ENCODE measurements at places on chromosomes 5 and 9.

GRCh38 chr5:97142521-97143254 is at the start of gene LIX1:
Gene LIX1, minus strand, starts transcription at chr5:97142611. Its CDS starts 35 bp downstream, at chr5:97142576.
- no peak for DNase-seq

DNA sequence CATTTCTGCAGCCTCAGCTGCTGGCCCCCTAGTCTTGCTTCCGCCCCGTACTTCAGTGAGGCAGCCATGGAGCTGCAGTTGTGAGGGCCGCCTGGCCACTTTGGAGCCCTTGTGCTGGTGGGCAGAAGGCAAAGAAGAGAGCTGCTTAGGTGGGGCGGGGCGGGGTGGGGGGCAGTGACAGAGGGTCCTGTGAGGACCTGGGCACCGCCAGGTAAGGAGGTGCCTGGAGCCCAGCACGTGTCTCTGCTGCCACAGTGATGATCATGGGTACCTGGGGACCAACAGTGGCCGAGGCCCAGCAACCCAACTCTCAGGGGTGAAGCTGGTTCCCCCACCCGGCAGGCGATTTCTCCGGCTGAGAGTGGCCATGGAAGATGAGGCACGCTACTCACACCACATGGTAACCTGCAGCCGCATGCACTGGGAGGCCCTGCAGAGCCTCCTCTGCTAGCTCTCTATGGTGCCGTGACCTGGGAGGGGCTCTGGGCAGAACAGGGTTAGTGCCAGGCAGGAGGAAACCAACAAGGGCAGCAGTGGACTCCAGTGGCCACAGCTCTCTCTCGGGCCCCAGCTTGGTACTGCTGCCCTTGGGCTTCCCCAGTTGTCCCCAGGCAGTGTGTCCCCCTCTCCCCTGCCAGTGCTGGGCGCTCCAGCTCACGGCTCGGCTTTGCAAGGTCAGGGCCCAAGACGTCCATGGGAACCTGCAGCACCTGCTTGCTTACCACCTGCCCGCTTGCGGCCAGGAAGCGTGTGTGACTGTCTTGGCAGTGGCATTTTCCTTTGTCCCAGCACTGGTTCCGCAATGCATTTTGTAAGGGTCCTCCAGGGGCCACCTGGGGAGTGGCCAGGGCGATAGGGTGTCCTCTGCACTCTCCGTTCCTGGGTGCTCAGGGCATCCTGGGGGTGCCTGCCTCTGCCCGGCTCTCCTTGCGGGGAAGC is 24.0 kb downstream of the NDUFS6 start:
- DNase-seq = peak; percentile 75

DNA sequence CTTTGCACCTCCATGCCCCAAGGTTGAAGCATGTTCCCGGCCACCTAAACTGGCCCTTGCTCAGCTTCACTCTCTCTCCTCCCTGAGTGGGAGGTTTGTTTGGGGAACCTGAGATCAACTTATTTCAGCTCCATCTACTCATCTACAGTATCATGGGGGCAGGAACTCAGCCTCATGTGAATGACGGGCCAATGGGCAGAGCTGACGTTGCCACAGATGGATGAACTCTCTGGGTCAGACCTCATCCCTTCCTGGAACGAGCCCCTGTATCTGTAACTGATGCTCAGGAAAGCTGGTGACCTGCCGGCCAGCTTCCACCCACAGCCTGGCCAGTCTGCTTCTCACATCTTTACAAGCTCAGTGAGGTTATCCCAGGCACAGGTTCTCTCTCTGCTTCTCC is 369.6 kb downstream of the IRX2 start:
- no peak for DNase-seq

- no peak for DNase-seq
Measured at GRCh38 chr9:100689635-100690034, 111.8 kb downstream of the CAVIN4 start.

DNA sequence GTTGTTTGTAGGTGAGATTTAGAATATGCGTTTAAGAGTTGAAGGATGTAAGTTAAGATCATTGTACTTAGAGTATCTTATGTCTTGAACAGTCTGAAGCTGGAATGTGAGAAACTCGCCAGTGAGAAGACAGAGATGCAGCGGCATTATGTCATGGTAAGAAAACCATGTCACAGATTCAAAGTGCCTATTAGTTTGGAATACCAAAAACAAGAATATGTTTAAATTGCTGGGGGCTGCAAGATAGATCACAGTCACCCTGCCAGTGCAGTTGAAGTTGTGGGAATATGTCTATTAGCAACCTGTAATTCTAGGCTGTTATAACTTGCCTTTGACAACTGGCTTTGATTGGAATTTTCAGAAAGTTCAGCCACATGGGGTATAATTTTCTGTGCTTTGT is 3.0 kb downstream of the TLE4 start:
- no peak for DNase-seq

- no peak for DNase-seq
Measured at GRCh38 chr9:100575765-100576386, 2.0 kb upstream of the CAVIN4 start.

GRCh38 chr5:59300930-59301329 is 592.6 kb downstream of the PDE4D start:
- no peak for DNase-seq

DNA sequence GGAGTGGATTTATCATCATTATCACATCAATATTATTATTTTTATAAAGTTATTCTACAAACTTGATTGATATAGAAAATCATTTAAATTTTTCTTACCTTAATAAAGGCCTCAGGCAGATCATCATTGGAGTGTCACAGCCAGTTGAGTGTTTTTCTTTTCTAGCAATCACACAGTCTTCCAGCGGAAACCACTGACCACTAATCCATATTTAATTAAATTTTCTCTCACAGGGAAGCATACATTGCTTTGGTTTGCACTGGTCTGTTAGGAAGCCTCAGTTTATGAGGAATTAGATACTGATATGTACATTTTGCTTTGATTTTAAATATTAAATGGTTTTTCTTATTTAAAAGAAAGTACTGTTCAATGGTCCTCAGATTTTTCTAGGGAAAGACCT is 6.7 kb downstream of the SPZ1 start:
- DNase-seq = no peak

DNA sequence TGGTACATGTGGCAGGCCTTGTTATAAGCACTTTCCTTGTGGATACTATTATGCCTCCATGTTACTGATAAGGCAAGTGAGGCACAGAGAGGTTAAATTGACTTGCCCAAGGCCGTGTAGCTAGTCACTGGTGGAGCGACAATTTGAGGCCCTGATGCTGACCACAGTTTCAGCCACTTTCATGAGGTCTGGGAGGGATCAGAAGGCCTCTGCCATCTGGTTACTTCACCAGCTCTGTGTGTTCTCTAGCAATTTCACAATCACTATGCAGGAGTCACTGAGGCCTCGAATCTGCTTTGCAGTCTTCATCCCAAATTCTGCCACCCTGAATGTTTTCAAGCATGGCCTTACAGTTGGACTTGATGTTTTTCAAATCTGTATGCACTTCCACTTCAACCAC is 9.1 kb downstream of the LRRC70 start:
- DNase-seq = no peak

- DNase-seq = no peak
Measured at GRCh38 chr9:125332527-125332926, 70.9 kb downstream of the GAPVD1 start.

GRCh38 chr5:140175367-140176030 is 511 bp downstream of the CYSTM1 start:
- DNase-seq = peak; percentile 85

DNA sequence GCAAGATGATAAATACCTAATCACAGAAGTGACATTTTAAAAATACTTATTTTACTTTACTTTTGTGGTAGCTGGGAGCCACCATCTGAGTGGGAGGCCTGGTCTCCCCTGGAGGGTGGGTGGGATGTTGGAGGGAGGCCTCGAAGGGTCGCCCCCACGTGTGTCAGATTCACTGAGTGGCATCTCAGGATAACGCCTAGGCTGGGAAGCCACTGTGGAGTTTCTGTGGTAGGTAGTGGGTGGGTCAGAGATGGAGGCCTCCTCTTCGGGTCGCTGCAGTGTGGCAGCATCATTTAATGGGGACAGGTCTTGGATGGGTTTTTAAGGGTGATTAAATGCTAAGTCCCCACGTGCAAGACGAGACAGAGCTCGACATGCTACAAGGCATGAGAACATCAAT is 1154.8 kb upstream of the CDH18 start:
- no peak for DNase-seq

DNA sequence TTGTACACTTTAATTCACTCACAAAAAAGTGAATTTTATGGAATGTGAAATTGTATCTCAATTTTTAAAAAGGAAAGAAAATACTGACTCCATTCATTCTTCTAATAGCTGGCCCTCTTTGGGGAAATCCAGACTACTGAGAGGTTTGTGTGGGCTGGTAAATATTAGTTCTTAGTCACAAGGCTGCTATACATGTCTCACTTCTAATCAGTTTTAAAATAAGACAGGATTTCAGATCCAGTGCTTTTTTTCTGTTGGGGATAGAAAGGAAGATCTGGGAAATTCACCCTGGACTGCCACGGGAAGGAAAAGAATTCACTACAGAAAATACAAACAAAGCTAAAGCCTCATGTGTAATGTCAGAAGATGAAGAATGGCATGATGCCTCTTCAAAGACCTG is 32.7 kb upstream of the ADAMTSL1 start:
- no peak for DNase-seq

GRCh38 chr5:68476854-68477253 is 261.3 kb downstream of the PIK3R1 start:
- no peak for DNase-seq

- DNase-seq = no peak
Measured at GRCh38 chr9:96015876-96016686, 140.6 kb downstream of the ERCC6L2 start.

DNA sequence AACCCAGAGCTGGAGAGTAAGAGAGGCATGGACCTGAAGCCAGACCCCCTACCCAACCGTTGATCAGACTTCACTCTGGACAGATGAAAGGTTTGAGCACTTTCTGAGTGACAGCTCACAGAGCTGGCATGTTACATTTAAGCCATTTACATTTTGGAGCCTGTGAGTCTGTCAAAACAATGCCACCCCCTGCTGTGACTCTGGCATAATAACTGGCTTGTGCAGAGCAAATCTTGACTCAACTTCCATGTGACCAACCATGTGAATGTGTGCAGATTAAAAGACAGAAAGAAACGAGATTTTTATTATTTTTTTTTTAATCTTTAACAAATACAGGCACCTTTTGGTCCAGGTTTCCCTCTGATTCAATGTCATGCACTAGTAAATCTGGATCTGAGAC is 48.5 kb downstream of the MFAP3 start:
- DNase-seq = no peak

DNA sequence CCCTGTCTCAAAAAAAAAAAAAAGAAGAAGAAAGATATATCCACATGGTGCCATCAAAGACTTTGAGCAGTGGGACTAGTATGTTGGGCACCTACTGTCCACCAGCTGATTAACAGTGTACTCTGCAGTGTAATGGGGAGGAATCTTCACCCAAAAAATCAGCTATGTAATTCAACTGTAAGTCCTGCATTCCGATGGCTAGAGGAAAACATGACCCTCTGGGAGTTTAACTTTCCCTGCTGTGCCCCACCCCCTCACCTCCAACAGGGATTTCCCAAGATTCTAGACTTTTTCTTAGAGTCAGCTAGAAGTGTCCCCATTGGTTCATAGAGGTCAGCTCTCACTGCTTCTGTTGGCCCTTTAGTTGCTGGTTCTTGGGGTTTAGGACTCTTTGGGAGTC is 221.2 kb upstream of the CLINT1 start:
- no peak for DNase-seq

DNA sequence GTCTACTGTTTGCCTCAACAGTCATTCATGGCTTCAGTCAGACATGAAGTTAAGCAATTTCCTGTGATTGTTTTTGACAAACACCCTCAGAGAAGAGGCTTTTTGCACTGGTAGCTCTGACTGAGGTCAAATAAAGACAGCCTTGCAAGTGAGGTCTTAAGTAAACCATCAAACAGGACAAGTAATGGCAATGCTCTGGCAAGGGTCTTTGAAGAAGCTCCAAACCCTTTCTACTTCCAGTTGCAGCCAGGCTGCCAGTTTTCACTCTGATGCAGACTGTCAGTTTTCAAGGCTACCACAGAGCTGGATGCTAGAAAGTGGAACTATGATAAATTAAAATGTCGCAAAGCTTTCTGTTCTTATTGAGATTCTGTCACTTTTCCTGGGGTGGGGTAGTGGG is 421.5 kb upstream of the PTGER4 start:
- no peak for DNase-seq

DNA sequence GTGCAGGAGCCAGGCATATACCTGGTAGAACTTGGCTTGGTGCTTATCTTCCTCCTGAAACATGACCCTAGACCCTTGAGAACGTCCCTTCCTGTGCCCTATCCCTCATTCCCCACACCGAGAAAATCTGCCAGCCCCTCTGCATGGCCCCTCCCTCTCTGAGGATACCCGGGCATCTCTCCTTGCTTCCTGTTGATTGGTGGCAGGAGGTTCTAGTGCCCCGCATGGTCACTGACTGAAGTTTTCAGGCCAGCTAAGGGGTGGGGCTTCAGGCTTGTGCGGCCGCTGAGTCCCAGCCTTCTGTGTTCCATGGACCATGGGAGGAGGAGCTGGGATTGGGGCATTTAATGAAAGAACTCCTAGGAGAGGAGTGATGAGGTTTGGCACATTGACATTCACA is 22.8 kb downstream of the IGIP start:
- no peak for DNase-seq

Measured in upper lobe of left lung (tissue), 6 donors.